ENCODE measurements at places on chromosomes 3 and 15.

- no peak for DNase-seq
These were observed 1044.1 kb upstream of the NR2F2 start for GRCh38 chr15:95286352-95286880.

DNA sequence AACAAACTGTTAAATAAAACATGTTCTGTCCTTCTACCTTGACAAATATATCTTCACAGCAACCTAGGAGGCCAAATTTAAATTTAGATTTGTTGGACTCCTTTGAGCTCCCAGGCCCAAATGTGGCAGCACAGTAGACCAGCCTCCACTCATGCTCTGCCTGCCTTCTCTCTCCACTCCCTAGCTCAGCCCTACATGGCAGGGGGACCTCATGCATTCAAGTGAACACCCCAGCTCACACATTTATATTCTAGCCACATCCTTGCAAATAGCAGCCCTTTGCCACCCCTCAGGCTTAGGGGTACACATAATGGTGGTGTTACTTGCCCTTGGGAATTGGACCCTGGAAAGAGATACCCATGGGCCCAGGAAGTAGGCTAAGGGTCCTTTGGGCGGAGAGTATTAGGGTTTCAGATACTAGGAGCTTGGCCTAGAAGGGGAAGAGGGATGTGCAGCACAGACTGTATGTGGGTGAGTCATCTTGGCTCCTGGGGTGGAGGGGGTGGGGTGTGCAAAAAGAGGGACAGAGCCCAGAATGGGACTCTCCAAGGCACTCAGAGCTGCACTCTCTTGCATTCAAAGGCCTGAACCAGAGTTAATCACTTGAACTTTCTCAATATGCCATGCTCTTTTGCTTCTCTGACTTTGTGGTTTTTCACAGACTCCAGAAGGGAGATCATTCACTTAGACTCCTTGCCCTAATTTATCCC lies 268.4 kb upstream of the ROPN1 start:
- DNase-seq = no peak

GRCh38 chr15:88704791-88705768 lies 66.3 kb downstream of the ISG20 start:
- no peak for DNase-seq

DNA sequence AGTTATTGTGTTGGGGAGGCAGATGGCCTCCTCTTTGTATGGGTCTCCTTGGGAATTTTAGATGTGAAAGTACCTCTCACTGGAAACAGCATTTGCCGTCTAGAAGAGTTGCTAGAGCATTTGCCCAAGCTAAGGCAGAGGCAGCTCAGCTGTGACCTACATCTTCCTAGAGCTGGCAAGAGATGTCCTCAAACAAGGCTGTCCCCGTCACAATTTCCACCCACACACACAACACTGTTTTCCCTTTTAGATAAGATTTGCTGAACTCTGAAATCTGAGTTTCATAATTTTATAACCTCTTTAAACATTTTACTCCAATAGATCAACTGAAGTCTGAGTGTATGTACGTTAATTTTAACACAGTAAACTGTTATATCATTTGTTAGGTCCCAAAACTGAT lies 352.6 kb downstream of the EPHB1 start:
- no peak for DNase-seq

GRCh38 chr3:13073326-13074005 lies at the start of gene IQSEC1:
Gene IQSEC1 (minus strand): TSS chr3:13073429. CDS start chr3:13073014, 415 bp downstream.
- DNase-seq = no peak

GRCh38 chr3:95758707-95759106 lies 1055.7 kb upstream of the EPHA6 start:
- DNase-seq = no peak
